ENCODE measurements at places on chromosomes 3 and 15.
A peak's percentile ranks its signal among the peaks of the same experiment; 100 is the strongest.

DNA sequence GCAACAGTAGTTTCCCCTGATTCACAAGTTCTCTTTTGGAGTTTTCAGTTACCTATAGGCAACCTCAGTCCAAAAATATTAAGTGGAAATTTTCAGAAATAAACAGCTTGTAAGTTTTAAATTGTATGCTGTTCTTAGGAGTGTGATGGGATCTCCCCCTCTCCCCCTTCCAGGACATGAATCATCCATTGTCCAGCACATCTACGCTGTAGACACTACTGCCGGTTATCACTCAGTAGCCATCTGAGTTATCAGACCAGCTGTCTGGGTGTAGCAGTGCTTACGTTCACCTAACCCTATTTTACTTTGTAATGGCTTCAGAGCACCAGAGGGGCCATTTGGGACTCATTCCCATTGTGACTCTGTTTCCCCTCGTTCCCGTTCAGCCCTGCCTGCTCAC lies 96.7 kb upstream of the PLXNA1 start:
- no peak for DNase-seq

DNA sequence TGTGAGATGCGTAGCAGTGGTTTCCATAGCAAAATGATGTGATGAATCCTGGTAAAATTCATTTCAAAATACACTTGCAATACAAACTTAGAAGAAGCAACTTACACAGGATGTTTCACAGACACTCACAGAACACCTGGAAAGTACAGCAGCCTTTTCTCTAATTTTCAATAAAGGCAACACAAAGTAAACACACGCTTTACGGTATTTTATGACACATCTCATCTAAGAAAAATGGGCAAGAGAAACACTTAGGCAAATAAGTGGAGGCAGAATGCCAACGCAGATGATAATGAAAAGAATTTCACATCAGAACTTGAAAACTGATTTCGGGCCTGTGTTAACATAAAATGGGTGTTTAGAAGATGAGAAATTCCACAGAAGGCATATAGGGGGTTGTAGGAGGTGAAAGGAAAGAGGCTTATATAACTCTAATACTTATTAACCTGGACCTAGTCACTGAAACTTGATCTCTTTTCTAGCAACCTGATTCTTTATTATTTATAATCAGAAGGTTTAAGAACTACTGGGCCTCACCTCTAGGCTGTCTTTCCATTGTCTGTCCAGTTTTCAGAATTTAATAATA lies 25.6 kb upstream of the MAP3K13 start:
- no peak for DNase-seq

DNA sequence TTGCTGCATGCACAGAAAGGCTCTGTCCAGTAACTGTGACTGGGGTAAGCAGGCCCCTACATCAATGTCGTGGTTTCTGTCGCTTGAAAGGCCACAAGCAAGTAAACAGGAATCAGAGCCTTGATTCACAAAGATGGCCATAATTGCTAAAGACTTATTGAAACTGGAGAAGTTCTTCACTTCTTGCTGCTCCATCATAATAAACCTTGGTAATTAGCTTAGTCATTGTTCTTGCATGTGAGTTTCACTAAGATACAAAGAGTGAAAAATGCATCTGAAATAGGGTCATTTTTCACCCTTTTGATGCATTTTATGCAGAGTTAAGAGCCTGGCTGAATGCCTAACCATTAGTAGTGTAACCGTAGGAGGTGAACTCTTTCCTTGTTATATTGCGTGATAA lies 3.2 kb downstream of the SEMA6D start:
- no peak for DNase-seq

- no peak for DNase-seq
Observed at GRCh38 chr15:76239786-76240185, 71.5 kb downstream of the ETFA start.

DNA sequence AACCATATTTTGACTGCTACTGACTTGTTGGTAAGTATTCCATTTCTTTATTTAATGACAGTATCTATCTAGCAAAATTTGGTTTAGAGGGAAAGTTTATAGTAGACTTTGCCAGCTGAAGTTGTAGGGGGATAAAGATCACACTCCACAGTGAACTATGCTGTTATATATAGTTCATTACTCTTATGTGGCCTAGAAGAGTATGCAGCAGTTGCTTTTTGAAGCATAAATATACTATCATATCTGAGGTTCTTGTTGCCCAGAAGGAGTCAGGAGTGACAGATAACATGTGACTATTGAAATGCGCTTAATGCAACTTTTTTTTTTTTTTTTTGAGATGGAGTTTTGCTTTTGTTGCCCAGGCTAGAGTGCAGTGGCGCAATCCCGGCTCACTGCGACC lies 25.6 kb upstream of the MCF2L2 start:
- DNase-seq: no peak

DNA sequence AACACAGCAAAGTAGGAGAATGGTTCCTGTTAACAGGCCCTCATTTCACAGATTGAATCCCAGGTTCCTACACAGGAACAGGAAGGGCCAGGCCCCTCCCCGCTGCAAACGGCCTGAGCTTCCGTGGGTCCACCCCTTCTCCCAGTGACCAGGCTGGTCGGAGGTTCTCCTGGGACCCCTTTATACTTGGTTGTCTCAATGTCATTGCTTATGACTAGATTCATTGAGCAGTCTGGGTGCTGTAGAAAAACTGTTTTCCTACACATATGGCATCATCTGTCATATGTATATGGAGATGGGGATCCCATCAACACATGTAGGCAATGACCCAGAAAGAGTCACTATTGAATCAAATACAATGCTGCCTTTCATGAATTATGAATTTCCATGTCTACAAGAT lies 3.8 kb downstream of the C3orf85 start:
- no peak for DNase-seq

GRCh38 chr3:48435774-48436476 lies 4.0 kb downstream of the CCDC51 start:
- peak; percentile 77 for DNase-seq

DNA sequence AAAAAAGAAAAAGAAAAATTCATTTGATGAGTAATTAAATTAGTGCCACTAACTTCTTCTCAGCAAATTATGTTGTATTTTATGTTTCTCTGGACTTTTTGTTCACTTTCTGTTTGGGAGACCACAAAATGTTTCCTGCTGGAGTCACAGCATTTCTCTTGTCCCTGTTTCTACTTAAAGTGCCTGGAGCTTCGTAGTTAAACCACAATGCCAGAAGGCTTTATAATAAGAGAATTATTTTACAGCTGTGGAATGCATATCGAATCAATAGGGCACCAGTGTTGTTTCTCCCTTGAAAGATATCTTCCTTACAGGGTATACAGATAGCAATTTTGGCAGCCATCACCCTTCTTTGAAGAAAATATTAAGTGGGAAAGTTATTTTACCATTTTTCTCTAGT lies 3.2 kb downstream of the DTWD1 start:
- DNase-seq: no peak

GRCh38 chr3:42661593-42662022 lies 8.1 kb downstream of the ZBTB47 start:
- no peak for DNase-seq

DNA sequence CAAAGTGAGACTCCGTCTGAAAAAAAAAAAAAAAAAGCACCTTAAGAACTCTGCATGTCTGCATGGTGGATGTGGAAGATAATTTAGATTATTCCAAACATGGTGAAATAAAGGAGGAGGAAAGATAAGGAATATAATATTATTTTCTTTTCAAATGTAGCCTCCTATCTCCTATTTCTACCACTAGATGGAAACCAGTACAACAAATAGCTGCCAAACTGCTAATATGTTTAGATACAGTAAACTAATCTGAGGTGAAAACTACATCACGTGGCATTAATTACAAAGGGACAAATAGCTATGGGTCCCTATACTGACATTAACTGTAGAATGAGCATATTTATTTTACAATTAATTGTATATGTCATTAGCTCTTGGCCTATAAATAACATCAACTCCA lies 197.8 kb downstream of the TBC1D5 start:
- DNase-seq: no peak

DNA sequence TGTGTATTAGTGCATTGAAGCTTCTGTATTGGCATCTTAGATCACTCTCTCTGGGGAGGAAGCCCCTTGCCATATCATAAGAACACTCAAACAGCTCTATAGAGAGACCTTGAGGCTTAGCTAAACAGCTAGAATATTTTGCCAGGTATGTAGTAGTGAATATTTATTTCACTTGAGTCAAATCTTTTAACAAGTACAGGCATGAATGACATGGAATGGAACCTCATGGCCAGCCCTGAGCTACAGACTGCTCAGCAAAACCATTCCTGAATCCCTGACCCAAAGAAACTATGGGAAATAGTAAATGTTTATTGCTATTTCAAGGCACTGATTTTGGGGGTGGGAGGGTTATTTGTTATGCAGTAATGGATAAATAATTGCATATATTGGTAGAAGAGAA lies 604.8 kb downstream of the MECOM start:
- DNase-seq: no peak

- peak; percentile 91 for DNase-seq
Observed at GRCh38 chr3:45210308-45211041, 15.6 kb downstream of the TMEM158 start.

GRCh38 chr3:154932633-154933032 lies 147.5 kb upstream of the MME start:
- no peak for DNase-seq

Measured in posterior cingulate gyrus (tissue), 11 donors.